Omental fat pad (tissue), 4 donors: ENCODE measurements at places on chromosomes 16 and 17. TPM values are rescaled to one million over a fixed set of nuclear protein-coding genes. Genes with fewer than 3 reads are reported as not detected.

The SCARF1 gene
- 13.1 TPM for total RNA-seq

The SP2 gene
- 8.0 TPM for total RNA-seq

DNA sequence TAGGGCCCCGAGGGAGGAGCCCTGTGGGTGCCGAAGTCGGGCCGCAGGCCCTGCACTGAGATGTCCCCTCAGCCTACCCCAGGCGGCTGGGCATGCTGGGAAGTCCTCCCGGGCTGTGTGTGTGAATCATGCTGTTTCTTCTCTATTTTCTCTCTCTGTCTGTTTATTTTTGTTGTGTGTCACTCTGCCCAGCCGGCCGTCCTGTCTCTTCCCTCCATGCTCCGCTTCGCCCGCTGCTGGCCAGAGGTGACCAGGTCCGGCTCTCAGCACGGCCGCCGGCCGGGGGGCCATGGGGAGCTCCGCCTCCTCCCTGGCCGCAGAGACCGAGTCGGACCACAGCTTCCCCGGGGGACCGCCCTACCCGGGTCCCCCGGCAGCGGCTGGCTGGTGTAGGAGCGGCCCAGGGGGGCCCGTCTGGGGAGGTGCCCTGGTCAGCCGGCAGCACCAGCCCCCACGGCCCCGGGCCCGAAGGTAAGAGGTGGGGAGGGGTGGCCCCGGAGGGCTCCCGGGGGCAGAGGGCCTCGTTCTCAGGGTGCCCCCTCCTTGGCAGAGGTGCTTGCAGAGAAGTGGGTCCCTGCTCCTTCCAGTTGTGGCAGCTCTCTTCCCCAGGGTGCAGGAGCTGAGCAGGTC, 12.5 kb downstream of the CAPN15 start:
- DNase-seq: no peak

The CBX2 gene
- 0.28 TPM for total RNA-seq

DNA sequence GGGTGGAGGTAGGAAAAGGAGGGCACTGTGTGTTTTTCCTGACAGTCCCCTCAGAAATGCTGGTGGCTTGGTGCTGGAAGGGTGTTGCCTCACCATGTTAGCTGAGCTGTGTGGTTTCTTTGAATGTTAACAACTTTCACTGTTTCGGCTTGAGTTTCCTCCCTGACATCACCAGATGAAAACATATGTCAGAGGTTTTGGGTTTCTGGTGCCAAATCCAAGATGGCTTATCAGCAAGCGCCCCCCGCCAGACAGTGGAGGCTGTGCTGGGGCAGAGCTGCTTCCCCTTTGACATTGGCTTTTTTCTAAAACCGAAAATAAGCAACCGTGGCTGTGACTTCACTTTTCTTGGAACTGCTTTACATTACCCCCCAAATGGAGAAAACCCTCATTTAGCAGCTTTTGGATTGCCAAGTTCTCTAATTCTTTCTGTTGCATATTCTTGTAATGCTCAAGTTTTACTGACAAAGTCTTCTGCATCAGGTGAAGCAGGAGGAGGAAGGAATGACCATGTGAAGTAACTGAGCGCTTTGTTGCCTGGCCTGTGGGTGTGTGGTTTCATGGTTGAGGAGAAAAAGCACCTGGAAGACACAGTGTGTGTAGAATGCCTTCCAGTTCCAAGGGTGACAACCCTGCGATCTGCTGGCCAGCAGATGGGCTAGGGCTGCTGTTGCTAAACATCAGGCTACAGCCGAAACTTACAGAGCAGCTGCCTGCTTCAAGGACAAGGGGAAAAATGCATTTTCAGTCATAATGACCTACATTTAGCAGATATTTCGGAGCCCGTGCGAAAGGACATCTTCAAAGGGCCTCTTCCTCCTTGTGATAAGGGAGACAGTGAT, 9.7 kb downstream of the RMI2 start:
- no peak for DNase-seq

DNA sequence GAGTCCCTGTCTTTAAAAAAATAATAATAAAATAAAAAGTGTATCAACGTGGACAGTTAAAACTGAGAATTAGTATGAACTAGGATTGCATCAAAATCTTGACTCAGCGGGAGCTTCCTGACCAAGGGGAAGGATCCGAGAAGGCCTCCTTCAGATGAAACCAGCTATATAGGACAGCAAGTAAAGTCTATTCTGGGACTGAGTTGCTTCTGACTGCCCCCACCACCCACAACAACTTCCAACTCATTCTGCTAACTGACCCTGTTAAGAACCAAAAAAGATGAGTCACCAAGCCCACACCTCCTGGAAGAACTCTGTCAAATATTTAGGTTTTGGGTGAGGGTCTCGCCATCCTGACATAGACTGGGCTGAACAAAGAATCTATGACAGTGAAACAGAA, 24.9 kb downstream of the MPP3 start:
- no peak for DNase-seq

The KCNH4 gene
- total RNA-seq: 0.79 TPM

DNA sequence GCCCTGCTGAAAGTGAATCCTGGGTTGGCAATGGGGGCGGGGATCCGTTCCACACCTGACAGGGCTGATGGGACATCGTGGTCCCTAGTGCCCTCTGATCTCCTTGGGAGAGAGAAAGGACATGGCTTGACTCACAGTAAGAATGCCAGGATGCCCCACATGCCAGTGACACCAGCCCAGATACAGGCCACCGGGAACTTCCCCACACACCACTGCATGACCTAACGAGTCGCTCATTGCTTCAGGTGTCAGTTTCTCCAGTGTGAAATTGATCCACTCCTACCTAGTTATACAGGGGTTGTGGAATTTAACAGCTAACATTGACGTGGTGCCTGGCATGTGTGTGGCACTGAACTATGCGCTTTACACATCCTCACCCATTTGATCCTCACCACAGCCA, 7.5 kb downstream of the CD300LG start:
- DNase-seq: no peak

GRCh38 chr17:7042501-7043181, 1.3 kb downstream of the SLC16A11 start:
- no peak for DNase-seq

The RFNG gene
- total RNA-seq: 51.3 TPM

The NPIPA5 gene
- 22.5 TPM for total RNA-seq

The TEN1 gene
- 17.5 TPM for total RNA-seq

The SLC2A4 gene
- total RNA-seq: 13.8 TPM

DNA sequence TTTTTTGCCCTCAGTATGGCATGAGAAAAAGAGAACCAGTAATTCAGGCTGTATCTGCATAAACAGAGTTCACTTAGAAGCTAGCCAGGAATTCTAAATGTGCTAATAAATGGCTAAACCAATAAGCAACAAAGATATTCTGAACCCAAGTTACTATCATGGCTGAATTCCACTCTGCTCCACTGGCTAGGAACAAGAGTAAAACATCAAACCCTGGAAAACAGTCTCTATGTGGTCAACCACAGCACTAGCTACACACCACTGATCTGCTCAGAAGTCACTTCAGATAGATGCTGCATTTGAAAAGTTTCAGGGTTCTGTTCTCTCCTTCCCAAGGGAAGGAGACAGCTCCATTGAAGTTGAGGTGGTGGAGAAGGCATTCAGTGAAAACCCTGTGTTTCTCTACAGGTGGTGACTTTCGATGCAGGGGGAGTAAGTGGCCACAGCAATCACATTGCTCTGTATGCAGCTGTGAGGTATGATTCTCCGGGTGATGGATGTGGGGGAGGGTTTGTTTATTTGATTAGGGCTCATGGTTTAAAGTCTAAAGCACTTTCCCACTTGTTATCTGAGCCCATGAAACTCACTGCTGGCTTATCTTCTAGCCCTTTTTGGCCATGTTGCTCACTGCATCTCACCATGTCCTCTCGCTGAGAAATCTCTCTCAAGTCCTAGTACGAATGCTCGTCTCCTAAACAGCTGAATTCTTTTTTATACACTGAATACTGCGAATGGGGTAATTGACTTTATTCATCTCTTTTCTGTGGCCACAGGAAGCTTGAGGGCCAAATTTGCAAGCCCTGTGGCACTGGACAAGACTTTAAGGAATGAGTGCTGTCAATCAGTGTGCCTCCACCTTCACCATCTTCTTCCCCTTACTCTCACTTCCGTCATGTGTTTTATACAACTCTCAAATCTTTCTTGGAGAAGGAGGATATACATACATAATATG, 39.9 kb downstream of the CENPV start:
- DNase-seq: no peak

GRCh38 chr17:74502861-74503260, 28.4 kb downstream of the CD300LB start:
- no peak for DNase-seq

The FBXW10B gene
- total RNA-seq: 1.1 TPM

DNA sequence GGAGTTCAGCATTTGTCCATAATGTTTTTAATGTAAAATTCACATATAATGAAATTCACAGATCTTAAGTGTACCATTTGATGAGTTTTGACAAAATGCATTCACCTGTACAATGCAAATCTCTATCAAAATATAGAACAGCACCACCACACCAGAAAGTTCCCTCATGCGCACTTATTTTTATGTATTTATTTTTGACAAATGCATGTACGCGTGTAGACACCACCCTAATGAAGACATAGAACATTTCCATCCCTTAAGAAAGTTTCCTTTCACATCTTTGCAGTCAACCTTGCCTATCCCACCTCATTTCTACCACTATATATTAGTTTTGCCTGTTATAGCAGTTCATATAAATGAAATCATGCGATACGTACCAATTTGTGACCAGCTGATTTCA, 15.6 kb upstream of the IL4R start:
- no peak for DNase-seq

GRCh38 chr16:79188739-79189122, 411.8 kb downstream of the MAF start:
- no peak for DNase-seq

The RHBDL3 gene
- total RNA-seq: 0.31 TPM

DNA sequence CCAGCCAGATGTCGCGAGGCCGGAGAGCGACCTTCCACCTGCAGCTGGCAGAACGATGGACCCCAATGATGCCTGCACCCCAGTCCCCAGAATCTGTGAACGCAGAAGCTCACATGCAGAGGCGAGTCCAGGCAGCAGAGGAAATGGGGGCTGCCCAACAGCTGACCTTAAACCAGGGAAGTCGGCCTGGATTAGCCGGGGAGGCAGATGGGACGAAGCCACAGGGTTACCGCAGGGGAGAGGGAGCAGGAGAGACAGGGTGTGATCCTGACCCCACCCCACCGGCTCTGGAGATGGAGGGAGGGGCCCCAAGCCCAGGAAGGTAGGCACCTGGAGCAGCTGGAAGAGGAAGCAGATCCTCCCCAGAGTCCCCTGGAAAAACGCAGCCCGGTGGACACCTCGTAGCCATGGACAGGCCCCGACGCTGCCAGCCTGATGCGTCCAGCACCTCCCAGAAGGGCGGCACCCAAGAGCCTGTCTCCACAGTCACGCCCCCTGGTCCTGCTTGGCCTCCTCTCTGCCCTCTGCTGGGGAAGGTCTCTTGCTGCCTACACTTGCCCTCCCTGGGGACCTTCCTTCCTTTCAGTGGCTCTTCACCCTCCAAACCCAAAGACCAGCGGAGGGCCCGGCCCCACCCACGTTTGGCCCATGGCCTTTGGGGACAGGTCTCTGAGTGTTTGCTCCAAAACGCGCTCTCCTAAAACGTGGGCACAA, 37.3 kb downstream of the PIEZO1 start:
- DNase-seq: no peak

The MSLN gene
- 355 TPM for total RNA-seq

DNA sequence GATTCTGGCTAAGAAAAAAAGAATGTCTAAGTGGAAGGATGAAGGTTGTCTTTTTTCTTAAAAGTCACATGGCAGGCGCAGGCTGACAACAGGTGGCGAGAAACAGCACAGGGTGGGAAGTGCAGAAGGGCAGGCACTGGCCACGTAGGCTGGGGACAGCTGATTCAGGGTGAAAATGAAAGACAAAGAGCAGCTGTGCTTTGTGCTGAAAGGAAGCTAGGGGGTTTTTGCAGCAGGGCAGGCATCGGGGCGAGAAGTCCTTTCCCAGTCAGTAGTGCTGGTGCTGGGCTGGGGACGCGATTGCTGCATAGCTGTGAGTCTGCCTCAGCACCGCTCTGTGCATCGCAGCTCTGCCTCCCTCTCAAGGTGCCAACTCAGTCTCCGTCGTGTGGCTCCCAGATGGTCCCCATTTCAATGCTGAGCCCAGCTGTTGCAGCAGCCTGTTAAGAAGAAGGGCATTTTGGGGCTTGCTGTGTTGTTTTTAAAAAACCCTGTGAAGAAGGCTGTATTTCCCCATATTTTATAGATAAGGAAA, 183.1 kb upstream of the CCL2 start:
- no peak for DNase-seq

DNA sequence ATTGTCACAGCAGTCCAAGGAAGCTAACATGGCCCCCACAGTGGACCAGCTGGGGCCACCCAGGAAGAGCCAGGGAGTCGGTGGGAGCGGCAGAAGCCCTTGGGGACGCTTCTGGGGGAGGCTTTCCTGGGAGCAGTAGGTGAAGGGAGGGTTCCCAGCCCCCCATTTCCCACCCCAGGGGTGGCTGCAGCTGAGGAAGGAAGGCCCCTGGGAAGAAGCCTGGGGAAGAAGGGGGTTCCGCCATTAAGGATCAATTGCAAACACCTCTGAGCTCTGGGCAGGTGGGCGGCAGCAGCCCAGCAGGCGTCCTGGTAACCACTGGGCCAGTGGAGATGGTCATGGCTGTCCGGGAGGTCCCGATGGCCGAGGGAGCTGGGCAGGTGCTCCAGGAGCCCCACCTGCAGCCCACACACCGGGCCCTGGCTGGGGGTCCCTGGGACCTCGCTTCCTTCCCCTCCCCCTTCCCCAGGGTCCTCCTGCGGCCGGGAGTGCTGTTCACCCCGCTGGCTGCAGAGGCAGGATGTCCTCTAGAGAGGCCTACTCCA, 592 bp upstream of the PERCC1 start:
- no peak for DNase-seq

- no peak for DNase-seq
Observed at GRCh38 chr17:49528966-49529365, 33.9 kb downstream of the NGFR start.

DNA sequence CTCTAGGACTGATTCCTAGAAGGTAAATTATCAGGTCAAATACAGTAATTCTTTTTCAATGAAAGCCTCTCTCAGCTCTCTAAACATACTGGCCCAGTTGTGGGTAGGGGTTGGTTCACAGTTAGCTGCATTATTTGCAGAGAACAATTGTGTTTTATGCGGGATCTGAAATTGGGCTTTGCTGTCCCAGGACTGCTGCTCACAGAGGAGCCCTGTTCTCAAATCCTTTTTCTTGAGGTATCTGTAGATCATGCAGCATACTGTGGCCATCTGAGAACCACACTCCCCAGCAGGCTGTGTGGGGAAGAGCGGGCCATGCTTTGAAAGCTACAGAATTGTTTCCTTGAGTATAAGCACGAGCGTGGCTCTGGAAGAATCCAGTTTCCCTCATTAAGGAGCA, 17.5 kb downstream of the MTHFSD start:
- DNase-seq: no peak

GRCh38 chr16:66605979-66606751, 1.7 kb downstream of the CMTM3 start:
- no peak for DNase-seq

The NOXO1 gene
- not detected for total RNA-seq

GRCh38 chr17:73064084-73064938, 28.2 kb downstream of the SLC39A11 start:
- DNase-seq: no peak

- no peak for DNase-seq
Observed at GRCh38 chr17:82963104-82963950, 116.1 kb upstream of the METRNL start.

The ZNF287 gene
- 2.5 TPM for total RNA-seq

GRCh38 chr17:9360677-9361081, 214.9 kb downstream of the STX8 start:
- no peak for DNase-seq

GRCh38 chr16:2373176-2373575, 32.6 kb upstream of the ABCA3 start:
- DNase-seq: no peak

The RCVRN gene
- total RNA-seq: 0.24 TPM

GRCh38 chr16:67537636-67538591, 9.3 kb downstream of the RIPOR1 start:
- no peak for DNase-seq

The CA7 gene
- total RNA-seq: not detected

The CCT6B gene
- 2.4 TPM for total RNA-seq

The ANKRD40CL gene
- total RNA-seq: not detected
